Activated naive CD4-positive, alpha-beta T cell (primary cell): ENCODE measurements at places on chromosomes 1 and 21.

DNA sequence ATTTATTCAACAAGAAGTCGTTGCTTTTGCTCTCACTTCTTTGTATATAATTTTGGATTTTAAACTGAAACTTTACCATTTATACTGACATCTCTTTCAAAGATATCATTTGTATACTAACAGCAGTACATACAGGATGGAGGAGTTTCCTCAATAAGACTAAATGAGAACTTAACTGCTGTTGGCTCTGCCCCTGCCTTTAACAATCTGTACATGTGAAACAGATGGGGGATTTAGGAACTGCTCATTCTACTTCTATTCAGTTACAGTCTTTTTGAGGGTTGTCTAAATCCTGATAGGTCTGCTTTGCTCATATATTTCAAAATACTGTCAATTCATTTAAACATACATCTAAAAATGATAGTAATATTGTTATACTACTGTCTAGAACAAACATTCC, 663.2 kb downstream of the ADGRL2 start:
- no peak for DNase-seq

DNA sequence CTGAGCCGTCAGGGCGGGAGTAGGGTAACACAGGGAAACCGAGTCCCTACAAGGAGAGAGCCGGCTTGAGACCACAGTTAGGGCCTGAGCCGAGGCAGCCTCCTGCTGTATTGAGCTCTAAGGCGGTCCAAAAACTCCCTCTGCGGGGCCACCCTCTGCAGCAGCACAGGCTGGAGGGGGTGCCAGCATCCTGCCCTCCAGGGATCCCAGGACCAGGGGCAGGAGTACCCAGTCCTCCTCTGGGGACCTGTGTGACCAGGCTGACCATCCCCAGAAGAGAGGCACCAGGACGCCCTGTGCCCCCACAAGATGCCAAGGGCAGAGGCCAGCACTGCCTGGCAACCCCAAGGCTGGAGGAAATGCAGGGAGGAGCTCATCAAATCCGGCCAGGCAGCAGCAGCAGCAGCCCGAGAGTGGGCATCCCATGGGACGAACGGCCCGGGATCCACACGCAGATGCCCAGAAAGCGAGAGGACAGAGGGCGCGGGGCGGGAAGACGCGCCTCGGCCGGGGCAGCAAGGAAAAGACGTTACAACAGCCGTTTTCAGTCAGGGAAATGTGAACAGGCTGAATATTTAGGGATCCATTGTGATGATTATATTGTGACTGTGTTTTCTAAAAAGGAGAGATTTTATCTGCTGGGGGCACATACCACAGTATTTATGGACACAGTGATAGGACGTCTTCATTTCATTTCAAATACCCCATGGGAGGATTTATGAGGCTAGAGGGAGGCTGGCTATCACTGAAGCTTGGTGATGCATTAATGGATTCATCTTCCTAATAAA, 57.1 kb upstream of the COL18A1 start:
- no peak for DNase-seq

DNA sequence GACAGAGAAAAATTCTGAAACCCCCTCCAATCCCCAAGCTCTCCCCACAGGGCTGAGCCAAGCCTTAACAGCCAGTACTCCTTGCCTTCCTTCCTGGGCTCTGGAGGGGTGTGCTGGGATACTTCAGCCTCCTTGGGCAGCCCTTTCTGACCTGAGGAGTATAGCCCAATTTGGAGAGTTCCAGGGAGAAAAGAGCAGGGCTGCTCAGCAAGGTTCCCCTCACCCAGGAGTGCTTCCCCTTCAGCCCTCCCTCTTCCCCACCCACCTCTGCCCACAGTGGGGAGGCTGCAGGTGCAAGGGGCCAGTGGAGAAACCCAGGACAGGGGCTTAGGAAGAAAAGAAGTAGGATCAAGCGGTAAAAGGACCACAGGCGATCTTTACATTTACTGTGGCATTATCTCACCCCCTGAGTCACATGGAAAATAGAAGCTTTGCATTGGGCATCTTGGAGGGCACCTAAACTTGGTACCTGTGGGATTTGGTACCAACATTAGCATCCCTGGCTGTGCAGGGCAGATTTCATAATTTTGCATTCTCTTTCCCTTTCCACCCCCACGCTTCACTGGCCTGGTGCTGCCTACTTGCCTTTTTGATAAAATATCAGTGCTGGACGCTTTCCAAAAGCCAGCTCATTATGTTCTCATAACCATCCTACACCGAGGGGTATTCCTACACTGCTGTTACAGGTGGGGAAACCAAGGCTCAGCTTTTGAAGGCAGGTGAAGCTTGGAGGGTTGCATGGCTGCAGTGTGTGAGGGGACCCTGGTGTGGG, 2.8 kb upstream of the ADORA1 start:
- no peak for DNase-seq

- no peak for DNase-seq
Observed at GRCh38 chr1:115536279-115536816, 105.4 kb upstream of the VANGL1 start.

GRCh38 chr1:247459507-247459906, 1.6 kb upstream of the OR2B11 start:
- DNase-seq, result no peak

DNA sequence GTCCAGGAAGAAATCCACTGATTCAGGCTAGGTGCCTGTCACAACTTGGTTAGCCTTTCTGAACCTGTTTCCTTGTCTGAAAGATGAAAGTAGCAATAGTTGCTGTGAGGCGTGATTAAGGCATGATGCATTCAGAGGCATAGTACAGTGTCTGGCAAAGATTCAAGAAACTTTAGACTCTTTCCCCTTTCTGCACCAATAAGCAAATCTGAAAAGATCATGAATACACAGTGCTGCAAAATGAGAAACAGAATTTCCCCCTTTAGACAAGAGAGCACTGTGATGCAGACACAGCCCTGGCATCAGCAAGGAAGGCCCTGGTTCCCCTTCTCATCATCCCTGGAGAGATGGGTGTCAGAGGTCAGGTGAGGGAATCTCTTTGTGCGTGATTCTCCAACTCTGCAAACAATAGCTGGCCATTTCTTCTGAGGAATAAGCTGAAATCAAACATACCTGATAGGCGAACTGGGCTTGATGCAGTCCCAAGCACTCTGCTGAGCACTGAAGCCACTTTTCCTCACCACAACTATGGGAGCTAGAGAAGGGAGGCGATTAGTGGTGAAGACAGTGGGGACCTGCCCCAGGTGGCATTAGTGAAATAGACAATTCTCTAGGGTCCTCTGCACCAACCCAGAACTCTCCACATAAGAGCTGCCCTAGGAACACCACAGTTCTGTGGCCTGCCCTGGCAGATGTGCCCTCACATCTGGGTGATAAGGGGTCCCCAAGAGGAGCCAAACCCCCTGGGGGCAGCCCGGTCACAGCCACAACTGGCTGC, 41.7 kb downstream of the ITPKB start:
- no peak for DNase-seq

- DNase-seq, result no peak
Observed at GRCh38 chr1:193656841-193657240, 470.4 kb upstream of the B3GALT2 start.

DNA sequence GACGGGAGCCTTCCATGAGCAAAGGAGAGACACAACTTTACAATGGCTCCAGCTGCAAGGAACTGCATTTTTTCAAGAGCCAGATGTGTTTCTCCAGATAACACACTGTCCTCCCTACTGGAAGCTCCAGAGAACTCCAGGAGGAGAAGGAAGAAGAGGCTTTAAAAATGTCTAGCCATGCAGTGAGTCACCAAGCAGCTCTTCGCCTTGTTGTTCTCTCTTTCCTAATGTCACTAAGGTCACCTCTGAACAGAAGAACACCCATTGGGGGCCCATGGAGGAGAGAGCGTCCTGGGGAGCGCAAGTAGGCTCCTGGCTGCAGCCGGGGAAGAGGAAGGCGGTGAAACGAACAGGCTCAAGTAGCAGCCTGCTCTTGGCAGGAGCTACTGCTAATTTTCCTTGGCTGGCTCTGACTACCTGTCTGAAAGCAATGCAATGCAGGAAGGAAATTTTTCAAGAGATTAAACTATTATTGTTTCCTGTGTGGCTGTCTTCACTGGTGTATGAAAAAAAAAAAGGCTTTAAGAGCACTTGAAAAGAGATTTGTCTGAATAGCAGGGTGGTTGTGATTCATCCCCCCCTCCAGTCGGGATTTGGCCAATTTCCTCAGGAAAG, 321.9 kb downstream of the SETD4 start:
- no peak for DNase-seq

GRCh38 chr1:81113688-81114087, 687.0 kb upstream of the ADGRL2 start:
- DNase-seq, result no peak

GRCh38 chr1:217599154-217599553, 31.7 kb downstream of the GPATCH2 start:
- DNase-seq, result no peak

DNA sequence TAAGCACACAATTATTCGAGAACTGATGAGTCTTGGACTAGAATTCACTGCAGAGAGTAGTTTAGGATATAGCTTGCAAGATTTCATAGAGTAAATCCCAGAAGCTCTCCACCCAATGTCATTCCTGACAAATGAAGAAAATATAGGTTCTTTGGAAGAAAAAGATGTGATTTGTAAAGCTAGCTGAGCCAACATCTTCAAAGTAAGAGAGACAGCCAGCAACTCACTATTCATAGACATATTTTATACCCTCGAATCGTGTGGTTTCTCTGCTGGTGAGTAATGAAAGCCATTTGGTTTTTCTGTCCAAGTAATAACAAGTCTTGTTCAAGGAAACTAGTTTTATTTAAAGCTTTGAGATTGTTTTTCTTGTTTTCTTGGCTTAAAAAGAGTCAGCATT, 165.7 kb upstream of the SYT6 start:
- no peak for DNase-seq

DNA sequence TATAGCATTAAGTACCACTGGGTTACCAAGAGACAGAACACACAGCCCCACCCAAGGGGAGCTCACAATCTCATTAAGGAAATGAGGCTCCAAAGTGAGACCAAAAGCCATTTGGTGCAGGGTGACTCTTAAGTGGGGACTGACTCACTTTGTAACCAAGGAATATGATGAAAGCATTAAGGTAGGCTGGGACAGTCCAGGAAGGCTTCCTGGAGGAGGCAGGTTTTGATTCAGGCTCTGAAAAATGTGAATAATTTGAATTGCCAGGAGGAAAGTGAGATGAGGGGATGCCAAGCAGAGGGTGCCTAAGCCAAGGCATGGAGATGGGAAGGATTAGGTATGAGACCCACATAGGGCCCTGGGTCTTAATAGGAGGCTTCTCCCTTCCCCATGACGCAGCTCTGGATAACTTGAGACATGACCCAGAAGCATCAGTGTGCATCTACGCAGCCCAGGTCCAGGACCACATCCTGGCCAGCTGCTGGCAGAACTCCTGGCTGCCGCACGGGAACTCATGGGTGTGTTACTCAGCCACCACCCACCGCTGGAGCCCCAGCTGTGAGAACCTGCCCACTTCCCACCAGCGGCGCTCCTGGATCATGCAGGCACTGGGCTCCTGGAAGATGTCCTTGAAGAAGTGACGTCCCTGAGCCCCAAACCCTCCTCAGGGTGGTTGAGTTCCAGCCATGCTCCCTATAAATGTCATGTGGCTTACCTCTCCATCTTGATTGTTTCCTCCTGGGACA, 5.9 kb upstream of the TTC4 start:
- no peak for DNase-seq

DNA sequence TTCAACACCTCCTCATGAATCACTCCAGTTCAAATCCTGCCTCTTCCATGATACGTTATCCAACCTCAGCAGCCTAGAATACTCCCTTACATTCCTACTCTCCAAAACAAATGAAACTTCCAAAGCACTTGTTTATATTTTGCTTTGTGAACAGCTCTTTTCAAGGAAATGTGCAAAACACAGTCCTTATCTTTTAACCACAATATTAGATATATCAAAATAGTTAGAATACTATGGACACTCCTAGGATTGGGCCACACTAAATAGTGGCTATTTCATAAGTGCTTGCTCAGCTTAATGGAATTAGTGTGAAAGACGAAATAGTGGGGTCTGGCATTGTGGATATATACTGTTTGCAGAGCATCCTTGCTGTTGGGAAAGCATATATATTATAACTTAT, 173.5 kb downstream of the ZC3H11B start:
- no peak for DNase-seq

- DNase-seq, result no peak
Observed at GRCh38 chr1:215418876-215419447, 148.1 kb upstream of the KCTD3 start.

DNA sequence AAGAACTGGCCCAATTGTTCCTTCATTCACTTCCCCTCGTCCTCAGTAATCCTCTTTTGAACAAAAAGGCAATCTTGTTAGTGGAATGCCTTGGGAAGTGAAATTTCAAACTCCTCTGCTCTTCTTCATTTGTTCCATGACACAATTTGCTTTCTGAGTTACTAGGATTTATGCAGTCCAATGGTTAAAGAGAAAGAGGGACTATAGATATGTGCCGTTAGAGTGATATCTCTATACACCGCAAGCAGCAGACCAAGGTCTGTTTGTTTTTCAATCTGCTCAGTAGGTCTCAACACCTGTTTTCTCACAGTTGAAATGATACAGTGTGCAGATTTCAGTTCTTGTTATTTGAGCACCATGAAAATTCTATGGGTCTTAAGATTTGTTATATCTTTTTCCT, 244.0 kb downstream of the DNM3 start:
- no peak for DNase-seq

- DNase-seq, result no peak
Observed at GRCh38 chr1:201489643-201490261, 17.2 kb downstream of the CSRP1 start.

DNA sequence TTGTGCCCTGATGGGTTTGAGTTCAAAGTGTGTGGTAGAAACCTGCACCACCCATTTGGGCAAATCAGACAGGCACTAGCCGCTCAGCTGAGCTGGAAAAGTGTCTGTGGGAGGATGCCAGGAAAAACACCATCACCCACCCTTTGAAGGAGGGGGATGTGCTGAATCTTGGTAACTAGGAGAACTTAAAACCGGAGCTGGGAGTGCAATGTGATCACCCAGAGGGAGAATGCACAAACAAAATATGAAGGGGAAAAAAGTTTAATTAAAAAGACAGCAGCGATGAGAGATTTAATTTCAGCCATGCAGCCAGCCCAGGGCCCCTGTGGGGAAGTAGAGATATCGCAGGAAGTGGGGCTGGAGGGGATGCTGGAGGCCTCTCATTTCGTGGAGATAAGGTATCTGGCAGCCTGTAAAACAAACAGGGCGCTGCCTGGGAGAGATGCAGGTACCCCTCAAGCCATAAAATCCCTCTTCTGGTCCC, 86.8 kb upstream of the BCAR3 start:
- no peak for DNase-seq

GRCh38 chr1:91851130-91852010, 34.6 kb downstream of the TGFBR3 start:
- DNase-seq, result no peak

- DNase-seq, result no peak
Observed at GRCh38 chr1:96002969-96003964, 718.3 kb upstream of the PTBP2 start.
